ENCODE measurements at places on chromosomes 16 and 17.

GRCh38 chr16:50185005-50185505 lies 31.9 kb downstream of the TENT4B start:
- no peak for DNase-seq

DNA sequence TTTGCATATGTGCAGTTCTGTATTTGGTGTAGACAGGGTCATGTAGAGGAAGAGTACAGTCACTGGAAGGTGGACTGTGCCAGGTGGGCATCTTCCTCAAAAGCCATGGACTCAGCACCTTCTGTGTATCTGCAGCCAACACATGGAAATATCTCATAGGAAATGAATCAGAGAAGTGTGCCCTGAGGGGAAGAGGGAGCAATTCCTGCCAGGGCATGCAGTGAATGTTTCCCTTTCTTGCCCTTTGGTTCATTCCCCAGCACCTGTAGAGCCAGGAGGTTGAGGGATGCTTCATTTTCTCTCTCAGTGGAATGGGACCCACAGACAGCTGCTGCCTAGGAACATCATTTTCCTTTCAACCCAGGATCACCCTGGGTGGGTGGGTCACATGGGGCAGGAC lies 146.1 kb upstream of the HSBP1 start:
- DNase-seq: no peak

- no peak for DNase-seq
Observed at GRCh38 chr16:77250400-77250799, 51.2 kb downstream of the SYCE1L start.

DNA sequence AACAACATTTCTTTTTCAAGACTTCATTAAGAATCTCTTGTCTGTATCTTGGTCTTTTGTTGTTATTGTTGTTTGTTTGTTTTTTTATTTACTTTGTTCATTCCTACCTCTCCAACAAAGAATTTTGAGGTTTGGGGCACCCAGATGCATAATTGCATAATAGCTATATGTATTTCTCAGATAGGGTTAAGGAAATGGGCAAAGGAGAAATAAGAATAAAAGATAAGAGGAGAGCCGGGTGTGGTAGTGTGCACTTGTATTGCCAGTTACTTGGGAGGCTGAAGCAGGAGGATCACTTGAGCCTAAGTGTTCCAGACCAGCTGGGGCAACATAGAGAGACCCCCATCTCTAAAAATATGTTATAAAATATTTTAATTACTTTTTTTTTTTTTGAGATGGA lies 30.5 kb downstream of the CDH1 start:
- no peak for DNase-seq

GRCh38 chr16:56643080-56643778 lies 4.8 kb downstream of the MT1A start:
- peak; percentile 91 for DNase-seq

GRCh38 chr16:67967958-67968399 lies 458 bp downstream of the SLC12A4 start:
- no peak for DNase-seq

DNA sequence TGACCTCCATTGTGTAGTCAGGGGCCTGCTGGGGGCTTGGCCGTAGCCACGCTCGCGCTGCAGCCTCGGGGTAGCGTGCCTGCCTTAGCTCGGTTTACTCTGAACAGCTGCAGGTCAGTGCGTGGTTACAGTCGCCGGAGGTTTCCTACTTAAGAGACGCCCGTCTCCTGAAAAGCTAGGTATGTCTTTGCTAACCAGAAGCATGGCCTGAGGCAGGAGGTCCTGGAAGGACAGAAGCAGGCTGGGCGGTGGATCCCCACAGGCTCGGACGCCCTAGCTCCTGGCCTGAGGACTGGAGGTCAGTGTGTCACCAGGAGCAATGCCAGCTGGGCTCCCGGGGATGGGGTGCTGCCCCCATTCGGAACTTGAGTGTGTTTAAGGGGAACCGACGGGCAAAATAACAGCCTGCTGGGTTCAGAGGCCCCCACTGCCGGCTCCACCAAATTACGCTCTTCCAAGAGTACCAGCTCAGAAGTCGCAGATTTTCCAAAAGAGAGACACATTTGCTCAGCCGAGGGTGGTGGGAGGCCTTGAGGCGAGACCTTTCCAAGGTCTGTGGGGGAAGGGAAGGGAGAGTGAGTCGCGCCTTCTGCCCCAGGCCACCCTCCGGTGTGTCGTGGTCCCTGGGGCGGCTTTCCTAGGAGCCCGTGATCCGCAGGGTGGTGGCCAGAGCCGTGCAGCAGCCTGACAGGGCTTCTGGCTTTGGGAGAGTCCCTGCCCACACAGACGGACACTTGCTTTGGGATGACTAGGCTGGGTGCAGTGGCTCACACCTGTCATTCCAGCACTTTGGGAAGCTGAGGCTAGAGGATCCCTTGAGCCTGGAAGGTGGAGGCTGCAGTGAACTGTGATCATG lies 3.9 kb upstream of the GNG13 start:
- no peak for DNase-seq

GRCh38 chr16:61233713-61234112 lies 802.5 kb downstream of the CDH8 start:
- no peak for DNase-seq

- no peak for DNase-seq
Observed at GRCh38 chr17:67619555-67619954, 98.2 kb upstream of the NOL11 start.

DNA sequence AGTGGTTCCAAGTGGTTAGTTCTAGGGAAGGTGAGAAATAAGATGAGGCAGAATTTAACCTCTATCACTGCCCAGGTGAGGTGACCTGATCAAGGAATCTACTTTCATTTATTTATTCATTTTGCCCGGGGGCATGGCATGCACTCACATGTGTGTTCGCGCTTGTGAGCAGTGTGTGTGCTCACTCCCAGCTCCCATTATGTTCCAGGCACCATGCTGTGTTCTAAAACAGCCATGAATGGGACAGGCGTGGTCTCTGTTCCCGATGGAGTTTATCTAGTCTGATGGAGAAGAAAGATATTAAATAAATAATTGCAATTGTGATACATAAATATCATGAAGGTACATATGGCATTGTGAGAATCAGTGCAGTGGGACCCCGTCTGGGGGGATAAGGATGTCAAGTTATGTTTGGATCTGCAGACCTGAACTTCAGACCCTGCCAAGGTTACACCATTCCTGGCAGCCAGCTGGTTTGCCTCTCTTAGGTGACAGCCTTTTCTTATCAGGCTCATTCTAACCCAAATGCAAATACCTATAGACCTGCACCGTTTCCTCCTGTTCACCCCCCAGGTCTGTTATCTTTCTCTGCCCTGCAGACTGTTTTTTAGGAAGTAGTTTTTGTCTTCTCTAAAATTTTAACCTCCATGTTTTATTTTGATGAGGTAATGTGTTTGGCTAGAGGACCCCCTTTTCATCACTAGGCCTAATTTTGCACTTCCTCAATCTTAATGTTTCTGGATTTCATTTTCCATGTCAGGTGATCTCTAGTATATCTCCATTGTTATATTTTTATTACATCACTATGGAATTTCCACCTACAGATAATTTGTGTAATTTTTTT lies 11.8 kb downstream of the CYB5B start:
- DNase-seq: no peak

DNA sequence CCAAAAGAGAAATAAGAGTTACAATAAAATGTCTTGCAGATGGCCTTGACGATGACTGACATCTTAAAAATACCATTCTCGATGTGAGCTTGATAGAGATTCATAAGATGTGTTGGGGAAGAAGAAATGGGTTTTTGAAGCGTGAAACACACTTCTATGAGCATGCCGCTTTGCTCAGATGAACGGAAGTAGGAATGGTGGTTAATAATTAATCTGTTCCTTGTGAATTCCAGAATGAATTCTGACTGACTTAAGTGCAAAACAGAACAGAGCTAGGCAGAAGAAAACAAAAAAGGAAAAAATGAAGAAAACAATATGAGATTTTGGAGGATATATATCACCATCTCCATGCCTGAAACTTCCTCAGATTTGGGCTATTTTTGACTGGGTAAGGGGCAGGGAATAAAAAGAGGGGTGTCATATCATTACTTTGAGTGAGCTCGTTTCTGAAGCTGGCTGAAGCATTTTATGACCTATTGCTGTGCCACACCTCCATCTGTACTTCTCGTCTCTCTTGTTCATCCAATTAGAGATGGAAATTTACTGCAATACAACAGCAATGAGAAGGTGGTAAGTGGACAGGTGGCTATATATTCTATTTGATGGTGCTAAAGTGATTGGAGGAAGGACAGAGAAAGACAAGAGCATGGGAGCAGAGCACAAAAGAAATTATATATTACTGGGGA lies 1152.0 kb upstream of the CDH8 start:
- no peak for DNase-seq

GRCh38 chr16:2926650-2926999 lies 14.9 kb downstream of the FLYWCH1 start:
- DNase-seq: no peak

DNA sequence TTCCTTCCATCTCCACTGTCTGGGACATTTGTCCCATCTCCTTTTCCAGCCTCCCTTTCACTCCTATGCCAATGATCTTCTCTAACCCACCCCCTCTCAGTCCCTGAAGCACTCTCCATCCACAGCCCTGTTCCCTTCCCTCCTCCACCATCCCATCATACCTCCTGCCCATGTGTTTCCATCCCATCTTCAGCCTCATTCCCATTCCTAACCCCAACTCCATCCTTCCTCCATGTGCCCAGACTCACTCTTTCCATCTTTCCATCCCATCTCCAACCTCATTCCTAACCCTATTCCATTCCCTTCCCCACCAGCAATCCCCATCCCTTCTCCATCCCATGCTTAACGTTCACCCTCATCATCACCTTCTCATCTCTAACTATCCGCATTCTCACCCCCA lies 4.3 kb downstream of the IL27 start:
- DNase-seq: no peak

- no peak for DNase-seq
Observed at GRCh38 chr16:25633549-25633948, 58.2 kb upstream of the HS3ST4 start.

DNA sequence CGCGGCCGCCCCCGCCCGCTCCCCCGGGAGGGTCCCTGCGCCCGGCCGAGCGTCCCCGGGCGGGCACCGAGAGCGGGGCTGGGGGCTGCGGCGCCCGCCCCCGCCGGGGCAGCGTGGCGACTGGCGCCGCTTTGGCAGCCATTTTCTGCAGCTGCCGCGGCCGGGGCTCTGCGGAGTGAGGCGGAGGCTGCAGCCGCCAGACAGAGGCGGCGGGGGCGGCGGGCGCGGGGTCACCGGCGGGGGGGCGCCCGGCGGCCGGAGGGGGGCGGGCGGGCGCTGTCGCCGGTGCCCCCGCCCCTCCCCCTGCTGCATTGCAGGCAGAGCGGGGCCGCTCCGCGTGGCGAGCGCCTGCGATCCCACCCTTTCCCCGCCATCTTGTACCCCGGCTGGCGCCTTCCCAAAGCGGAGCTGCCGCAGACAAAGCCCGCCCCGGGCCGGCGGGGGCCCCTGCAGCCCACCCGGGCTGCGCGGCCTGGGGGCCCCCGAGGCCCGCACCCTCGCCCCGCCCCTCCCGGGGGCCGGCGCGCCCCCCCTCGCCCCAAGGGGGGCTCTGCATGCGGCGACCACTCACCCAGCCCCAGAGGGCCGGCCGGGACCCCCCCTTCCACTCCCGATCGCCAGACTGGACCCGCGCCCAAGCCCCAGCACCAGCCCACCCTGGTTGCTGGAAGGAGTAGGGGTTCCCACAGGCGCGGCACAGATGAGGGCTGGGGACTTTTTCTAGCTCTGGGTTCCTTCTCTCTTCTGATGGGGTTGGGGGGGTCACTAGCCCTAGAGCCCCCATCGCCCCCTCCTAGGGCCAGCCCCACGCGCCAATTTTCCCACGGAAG lies 16.6 kb upstream of the CBX8 start:
- no peak for DNase-seq

DNA sequence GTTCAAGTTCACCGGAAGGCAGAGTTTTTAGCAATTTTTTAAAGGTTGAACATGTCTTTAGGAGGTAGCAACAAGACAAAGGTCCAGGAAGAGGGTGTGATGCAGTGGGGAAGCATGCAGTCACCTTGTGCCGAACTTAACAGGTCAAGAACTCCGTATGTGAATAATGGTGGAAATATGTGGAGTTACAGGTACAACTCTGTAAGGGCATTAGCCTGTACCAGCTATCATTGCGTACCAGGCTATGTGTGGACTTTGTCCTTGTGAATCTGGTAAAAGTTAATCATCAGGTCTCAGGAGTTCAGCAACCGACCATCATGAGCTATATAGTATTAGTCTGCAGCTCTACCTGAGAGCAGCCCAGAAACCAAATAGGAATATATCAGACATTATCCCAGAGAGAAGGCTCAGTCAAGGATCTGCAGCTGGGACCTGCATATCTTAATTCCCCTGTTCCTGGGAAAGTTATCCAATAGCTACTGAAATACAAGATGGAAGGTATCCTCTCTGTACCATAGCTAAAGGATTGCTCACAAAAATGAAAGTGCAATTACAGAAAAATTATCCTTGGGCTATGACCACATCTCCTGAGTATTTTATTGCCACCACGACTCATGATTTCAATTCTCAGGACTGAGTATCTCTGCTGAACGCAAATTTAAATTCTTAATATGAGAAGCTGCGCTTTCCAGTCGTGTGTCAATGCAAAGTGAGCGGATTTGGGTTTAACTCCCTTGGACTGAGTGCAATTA lies 469.3 kb downstream of the CDH13 start:
- no peak for DNase-seq

DNA sequence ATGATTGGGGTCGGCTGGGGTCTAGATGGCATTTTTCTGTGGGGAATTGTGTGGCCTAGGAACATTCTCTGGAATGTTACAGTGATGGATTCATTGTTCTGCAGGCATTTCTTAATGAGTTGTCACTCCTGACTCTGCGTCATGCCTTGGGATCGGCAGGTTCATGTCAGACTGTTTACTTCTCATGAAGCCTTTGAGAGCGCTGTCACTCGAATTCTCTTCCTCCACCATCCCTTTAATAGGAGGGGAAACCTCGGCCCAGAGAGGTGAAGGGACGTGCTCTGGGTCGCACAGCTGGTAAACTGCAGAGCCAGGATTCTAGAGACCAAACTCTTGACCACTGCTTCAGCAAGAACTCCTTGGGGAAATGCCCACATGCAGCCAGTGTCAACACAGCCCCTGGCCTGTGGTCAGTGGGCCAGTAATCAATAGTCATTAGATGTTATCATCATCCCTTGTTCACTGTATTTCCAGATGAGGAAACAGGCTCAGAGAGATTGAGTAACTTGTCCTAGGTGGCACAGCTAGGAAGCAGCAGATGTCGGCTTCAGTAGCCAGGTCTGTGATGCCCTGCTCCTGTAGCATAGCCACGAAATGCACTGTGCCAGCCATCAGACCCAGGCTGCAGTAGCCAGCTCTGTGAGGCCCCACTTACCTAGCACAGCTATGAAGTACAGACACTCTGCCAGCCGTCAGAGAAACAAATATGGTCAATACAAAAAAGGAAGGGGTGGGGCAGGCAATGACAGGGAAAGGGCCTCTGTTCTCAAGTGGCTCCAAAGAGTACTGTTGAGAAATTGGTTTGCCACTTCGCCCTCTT lies 259.0 kb downstream of the CPPED1 start:
- DNase-seq: no peak

DNA sequence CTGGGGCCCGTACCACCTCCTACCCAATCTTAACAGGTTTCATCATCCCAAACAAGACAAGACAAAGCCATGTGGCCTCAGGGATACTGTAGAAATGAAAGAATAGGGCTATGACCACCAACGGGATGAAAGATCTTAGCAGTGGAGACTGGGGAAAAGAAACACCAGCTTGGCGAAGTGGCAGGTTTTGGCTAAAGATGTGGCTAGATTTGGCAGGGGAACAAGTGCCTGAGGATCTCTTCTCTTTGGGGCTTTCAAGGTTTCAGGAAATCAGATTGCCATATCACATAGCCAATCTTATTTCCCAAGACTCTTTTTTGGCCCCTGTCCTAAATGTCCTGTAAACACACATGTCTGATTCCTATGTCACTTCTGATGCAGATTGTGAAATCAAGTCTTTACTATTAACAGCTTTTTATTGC lies 6.9 kb downstream of the KRT24 start:
- DNase-seq: no peak

- peak; percentile 18 for DNase-seq
Observed at GRCh38 chr16:15434425-15435215, at the start of gene BMERB1. Gene BMERB1, plus strand, starts transcription at chr16:15434588. Its CDS starts 66 bp downstream, at chr16:15434654.

Data from ascending aorta (tissue), 2 donors.